ENCODE measurements at places on chromosomes 11 and 22. TPM values are rescaled to one million over a fixed set of nuclear protein-coding genes. Genes with fewer than 3 reads are reported as not detected.

LRP5 gene
- total RNA-seq = 32.8 TPM

PARVA gene
- 36.7 TPM for total RNA-seq

HMGXB4 gene
- total RNA-seq = 30.2 TPM

- H3K36me3 ChIP-seq = no peaks in the 10 kb centered on the region
- H3K4me3 ChIP-seq = no peak overlapping the region
- no peak overlapping the region for H3K27ac ChIP-seq
- no peaks in the 10 kb centered on the region for H3K4me1 ChIP-seq
Measured at GRCh38 chr11:109521571-109522086, 99.6 kb downstream of the C11orf87 start.

DNA sequence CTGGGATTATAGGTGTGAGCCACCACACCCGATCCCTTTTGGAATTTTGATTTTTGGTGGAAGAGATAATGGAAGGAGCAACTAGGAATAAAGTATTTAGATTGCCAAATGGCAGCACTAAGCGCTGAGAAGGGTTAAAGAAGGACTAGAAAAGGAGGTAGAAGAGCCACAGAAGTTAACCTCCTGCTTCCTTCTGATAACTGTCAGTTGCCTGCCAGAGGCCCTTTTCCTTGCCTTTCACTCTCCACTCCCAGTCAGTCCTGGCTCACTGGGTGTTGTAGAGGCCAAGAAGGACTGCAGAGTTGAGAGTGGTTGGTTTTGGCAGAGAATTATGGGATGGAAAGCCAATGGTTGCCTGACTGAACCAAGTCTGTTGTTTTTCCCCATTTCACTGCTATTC, 19.3 kb downstream of the ZC3H12C start:
- H3K27me3 ChIP-seq = no peaks in the 10 kb centered on the region
- peaks cover 73% of the 10 kb centered on the region for H3K36me3 ChIP-seq
- peak overlapping the region; percentile 50 for H3K27ac ChIP-seq
- DNase-seq = no peak
- H3K4me3 ChIP-seq = no peak overlapping the region

- peaks cover 22% of the 10 kb centered on the region for H3K4me1 ChIP-seq
- H3K4me3 ChIP-seq = no peak overlapping the region
- H3K36me3 ChIP-seq = peaks cover 16% of the 10 kb centered on the region
- no peak for DNase-seq
- no peak overlapping the region for H3K27ac ChIP-seq
Measured at GRCh38 chr11:36458129-36458915, 51.8 kb downstream of the TRAF6 start.

DNA sequence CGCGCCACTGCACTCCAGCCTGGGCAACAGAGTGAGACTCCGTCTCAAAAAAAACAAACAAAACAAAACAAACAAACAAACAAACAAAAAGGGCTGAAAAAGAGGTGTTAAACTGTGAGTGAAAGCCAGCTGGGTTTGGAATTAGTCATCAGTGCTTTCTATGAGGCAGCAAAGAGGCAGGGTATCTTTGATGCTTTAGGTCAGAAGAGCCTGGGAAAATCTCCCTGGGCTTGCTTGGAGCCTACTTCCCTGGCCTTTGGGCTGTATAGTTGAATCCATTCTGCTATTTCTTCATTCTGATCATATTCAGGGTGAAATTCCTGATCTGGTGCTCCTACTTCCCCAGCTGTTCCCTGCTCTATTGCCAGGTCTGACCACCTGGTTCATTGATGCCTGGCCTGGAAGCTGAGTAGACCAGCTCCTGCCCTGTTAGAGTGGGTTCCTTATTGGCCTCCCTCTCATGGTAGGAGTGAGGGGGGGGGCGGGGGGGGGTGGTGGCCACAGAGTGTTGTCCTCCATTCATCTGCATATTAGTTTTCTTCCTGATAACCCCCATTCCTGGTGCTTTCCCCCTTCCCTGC, 65.6 kb downstream of the INSC start:
- no peak overlapping the region for H3K27ac ChIP-seq
- H3K4me3 ChIP-seq = no peak overlapping the region
- DNase-seq = no peak
- H3K4me1 ChIP-seq = peaks cover 3% of the 10 kb centered on the region

DNA sequence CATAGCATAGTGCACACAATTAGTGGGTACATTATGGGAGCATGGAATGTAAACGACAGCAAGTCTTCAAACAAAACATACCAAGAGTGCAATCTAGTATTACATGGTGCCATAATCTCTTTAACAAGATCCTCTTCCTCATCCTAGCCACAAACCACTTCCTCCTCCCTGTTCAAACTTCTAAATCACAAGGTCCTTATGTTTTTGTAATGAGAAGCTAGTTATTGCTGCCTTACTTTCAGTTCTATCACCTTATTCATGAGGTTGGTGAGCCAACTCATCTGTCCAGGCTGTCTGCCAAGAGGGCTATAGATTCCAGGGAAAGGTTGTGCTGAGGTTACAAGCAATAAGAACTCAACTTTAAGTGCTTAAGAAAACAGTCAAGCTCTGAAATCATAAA, 195.4 kb upstream of the ARHGAP20 start:
- DNase-seq = peak; percentile 93
- no peaks in the 10 kb centered on the region for H3K36me3 ChIP-seq

Data from MCF 10A (cell line).